ENCODE measurements at places on chromosomes 16 and 17.

DNA sequence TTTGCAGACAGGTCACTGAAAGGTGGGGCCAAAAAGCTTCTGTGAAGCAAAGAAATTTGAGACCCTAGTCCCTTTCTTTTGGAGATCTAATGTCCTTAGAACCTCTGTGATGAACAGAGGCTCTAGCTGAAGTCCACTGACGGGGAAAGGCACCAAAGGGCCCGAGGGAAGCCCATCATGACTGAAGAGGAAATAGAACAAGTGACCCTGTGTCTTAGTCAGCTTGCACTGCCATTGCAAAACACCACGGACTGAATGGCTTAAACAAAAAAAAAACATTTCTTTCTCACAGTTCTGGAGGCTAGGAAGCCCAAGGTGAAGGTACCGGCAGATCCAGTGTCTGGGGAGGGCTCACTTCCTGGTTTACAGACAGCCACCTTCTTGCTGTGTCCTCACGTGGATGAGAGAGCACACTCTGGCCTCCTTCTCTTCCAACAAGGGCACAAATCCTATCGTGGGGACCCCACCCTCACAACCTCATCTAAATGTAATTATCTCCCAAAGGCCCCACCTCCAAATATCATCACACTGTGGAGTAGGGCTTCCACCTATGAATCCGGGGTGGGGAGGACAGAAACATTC lies 24.3 kb upstream of the ASGR2 start:
- no peak for DNase-seq

GRCh38 chr16:4500272-4500671 lies 24.1 kb downstream of the HMOX2 start:
- no peak for DNase-seq

DNA sequence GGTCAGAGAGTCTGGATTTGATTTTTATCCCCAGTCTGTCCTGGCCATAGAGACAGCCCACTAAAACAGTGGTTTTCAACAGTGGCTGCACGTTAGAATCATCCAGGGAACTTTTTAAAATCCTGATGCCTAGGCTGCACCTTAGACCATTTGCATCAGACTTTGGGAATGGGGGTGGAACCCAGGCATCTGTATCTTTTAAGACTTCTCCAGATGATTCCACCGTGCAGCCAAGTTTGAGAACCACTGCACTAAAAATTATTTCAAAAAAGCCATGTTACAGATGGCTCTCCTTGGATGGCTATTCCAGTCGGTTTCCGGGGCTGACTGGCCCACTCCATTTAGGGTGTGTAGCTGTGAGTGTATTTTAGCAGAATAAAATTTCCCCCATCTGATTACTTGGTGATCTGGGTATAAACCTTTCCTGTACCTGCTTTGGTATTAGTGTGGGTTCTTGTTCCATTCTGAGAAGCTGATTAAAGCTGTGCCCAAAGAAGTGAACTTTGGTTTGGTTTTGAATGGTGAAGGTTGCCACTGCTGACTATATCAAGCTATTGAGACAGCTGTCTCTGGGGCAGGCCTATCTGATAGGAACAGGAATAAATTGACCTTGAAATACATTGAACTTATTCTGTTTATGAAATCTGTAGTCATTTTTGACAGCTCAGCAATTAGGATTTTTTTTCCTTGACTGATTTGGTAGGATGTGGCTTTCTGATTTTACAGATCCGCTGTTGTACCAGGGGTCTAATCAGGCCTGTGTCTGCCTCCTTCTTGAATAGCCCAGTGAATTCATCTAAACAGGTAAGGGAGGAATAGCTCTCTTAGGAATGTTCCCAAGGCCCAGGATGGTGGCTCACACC lies 1.3 kb downstream of the ATP5MC1 start:
- DNase-seq = no peak

- no peak for DNase-seq
Measured at GRCh38 chr17:78973196-78973595, 6.5 kb downstream of the LGALS3BP start.

- no peak for DNase-seq
Measured at GRCh38 chr16:78871241-78871640, 729.3 kb downstream of the MAF start.

- no peak for DNase-seq
Measured at GRCh38 chr16:22684574-22685458, 129.1 kb upstream of the HS3ST2 start.

DNA sequence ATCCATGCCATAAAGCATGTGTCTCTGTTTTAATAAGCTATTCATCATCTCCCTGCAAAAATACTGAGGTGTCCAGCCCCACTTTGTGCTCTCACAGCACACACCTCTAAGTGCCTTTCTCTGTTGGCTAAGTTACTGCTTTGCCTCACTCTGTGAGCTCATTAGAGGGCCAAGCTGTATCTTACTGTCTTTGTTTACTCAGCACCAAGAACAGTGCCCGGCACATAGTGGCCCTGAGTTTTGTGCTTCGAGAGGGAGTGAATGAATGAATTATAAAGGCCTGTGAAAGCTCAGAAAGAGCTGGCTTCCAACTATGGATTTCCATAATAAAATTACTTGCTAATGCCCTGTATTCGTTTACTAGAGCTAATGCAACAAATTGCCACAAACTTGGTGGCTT lies 50.2 kb upstream of the NOG start:
- no peak for DNase-seq

All from activated naive CD4-positive, alpha-beta T cell (primary cell).